Activated CD4-positive, alpha-beta T cell treated with anti-CD3 and anti-CD28 coated beads, Interleukin-2, amount 10 ng/mL, durations not matched to agents 24 days and 14 days (primary cell): ENCODE measurements at places on chromosomes 16 and 17. TPM values are rescaled to one million over a fixed set of nuclear protein-coding genes. Genes with fewer than 3 reads are reported as not detected.

DNA sequence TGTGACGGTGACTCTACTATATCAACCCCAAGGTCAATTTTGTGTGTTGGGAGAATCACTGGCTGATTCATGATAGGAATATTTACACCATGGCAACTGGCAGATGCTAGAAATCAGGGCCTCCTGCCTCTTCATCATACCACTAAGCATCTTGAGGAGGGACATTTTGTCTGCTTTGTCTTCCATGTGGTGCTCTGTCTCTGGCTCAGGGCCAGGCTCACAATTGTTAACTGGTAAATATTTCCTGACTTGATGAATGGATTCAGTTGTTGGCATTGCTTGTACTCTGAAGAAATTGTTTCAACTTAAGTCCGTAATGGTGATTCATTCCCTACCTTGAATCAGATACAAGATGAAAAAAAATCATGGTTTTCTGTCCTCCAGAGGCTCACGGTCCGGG, 292.7 kb downstream of the HAPSTR1 start:
- H3K27me3 ChIP-seq: no peaks in the 10 kb centered on the region
- H3K27ac ChIP-seq: no peak overlapping the region
- H3K4me3 ChIP-seq: no peak overlapping the region
- no peaks in the 10 kb centered on the region for H3K4me1 ChIP-seq

DNA sequence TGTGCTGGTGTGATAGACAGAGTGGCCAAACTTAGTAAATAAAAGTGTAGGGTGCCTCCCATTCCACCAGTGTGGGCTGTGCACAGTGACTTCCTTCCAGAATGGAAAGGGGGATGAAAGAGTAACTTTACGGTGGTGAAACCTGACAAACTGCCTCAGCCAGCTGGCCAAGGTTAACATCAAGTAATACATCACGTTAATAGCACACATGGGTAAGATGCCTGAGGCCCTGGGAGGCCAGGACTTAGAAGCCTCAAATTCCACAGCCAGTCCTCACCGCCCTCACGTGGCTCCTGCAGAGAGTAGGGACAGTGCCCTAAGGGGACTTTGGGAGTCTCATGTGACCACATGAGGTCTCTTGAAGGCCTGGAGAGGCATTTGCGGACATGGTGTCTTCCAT, 14.1 kb downstream of the RMI2 start:
- peaks cover 13% of the 10 kb centered on the region for H3K27me3 ChIP-seq
- no peak for DNase-seq
- no peak overlapping the region for H3K27ac ChIP-seq
- no peak overlapping the region for H3K4me3 ChIP-seq
- H3K4me1 ChIP-seq: peaks cover 65% of the 10 kb centered on the region

FBXO39 gene
- total RNA-seq: 0.26 and 0.36 TPM in 2 replicates

DNA sequence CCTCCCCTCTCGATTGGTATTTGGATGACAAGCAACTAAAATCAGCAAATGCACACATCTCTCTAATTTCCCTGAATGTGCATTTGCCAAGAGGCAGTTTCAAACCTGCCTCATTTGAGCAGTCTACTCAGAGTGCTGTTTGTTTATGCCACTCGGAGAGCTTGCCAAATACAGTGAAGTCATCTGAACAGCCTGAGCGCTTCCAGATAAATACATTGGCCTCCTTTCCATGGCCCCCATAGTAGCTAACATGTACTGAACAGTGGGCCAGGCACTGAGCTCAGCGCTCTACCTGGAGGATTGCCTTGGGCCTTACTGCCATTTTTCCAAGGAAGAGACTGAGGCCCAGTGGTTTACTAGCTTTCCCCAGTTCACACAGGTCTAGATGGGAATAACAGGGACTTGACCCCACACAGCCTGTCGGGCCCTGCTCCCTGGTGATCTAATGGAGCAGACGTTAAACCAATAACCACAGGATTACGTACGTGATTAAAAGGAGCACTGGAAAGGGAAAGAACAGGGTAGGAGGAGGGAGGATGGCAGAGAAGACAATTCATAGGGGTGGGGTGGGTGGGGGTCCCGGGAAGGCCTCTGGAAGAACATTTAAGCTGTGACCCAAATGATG, 18.7 kb upstream of the ANKRD40CL start:
- H3K4me3 ChIP-seq: no peak overlapping the region
- peaks cover 20% of the 10 kb centered on the region for H3K27me3 ChIP-seq
- H3K27ac ChIP-seq: no peak overlapping the region
- H3K4me1 ChIP-seq: peaks cover 3% of the 10 kb centered on the region
- H3K36me3 ChIP-seq: no peaks in the 10 kb centered on the region

- no peaks in the 10 kb centered on the region for H3K27me3 ChIP-seq
- H3K4me1 ChIP-seq: no peaks in the 10 kb centered on the region
- H3K27ac ChIP-seq: no peak overlapping the region
- no peak for DNase-seq
- no peak overlapping the region for H3K4me3 ChIP-seq
Measured at GRCh38 chr17:64335486-64335885, 55.2 kb downstream of the PECAM1 start.

DNA sequence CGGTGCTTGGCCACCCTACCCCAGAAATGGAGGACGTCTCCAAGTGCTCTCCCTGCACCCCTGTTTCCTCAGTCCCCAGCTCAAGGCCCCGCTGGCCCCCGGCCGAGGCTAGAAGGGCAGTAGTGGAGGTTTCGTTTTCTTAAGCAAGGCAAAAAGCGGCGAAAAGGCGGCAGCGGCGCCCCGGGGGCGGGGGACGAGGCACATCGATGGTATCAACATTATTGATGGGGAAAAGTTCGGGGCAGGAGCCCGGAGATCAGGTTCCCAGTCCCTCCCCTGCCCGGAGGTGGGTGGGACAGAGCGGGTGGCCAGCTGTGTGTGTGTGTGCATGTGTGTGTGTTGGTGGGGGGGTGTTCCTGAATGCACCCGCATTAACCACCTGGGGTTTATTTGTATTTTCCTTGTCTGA, 4.1 kb upstream of the SALL1 start:
- H3K4me3 ChIP-seq: no peak overlapping the region
- DNase-seq: no peak
- H3K36me3 ChIP-seq: peaks cover 6% of the 10 kb centered on the region

DNA sequence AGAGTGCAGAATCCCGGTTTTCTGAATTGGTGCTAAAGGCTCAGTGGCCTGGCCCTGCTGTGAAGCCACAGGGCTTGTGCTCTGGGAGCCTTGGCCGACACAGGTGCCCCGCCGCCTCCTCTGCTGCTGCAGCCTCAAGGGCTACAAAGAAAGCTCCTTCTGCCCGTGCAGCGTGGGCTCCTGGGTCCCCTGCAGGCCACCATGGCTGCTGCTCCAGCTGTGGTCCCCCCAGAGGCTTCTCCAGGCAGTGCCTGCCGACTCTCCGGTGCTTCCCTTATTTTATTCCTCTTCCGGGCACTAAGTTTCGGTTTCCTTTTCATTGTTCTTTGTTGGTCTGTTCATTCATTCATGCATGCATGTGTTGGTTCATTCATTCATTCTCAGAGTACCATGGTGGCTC, 53.1 kb downstream of the CMIP start:
- peaks cover 5% of the 10 kb centered on the region for H3K36me3 ChIP-seq
- peak overlapping the region; percentile 39 for H3K27ac ChIP-seq
- H3K27me3 ChIP-seq: no peaks in the 10 kb centered on the region
- peak; percentile 70 for DNase-seq

CCL8 gene
- not detected in 2 replicates for total RNA-seq

GRCh38 chr17:42679492-42680330, 1.9 kb downstream of the CCR10 start:
- peaks cover 55% of the 10 kb centered on the region for H3K4me1 ChIP-seq
- peak overlapping the region; percentile 80 for H3K27ac ChIP-seq
- DNase-seq: peak; percentile 94
- H3K27me3 ChIP-seq: peaks cover 37% of the 10 kb centered on the region
- H3K36me3 ChIP-seq: no peaks in the 10 kb centered on the region

DNA sequence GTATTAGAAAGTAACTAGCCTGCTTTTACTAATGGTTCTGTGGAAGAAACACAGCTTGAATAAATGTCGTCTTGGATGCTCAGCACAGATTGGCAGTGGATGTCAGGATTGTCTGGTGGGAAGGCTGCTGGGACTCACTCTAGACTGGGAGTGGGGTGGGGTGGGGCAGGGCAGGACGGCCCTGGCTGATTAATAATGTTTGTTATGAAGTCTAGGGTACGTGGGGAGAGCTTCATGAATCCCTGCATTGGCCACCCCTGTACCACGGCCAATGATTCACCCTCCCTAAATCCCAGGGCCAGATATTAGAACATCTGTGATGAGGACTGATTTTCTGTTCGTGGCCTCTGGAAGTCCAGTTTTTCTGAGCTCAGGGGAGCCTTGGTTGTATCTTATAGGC, 421.0 kb downstream of the WWOX start:
- DNase-seq: no peak
- H3K27me3 ChIP-seq: no peaks in the 10 kb centered on the region

GAS7 gene
- 0.21 and 0.26 TPM in 2 replicates for total RNA-seq

DNA sequence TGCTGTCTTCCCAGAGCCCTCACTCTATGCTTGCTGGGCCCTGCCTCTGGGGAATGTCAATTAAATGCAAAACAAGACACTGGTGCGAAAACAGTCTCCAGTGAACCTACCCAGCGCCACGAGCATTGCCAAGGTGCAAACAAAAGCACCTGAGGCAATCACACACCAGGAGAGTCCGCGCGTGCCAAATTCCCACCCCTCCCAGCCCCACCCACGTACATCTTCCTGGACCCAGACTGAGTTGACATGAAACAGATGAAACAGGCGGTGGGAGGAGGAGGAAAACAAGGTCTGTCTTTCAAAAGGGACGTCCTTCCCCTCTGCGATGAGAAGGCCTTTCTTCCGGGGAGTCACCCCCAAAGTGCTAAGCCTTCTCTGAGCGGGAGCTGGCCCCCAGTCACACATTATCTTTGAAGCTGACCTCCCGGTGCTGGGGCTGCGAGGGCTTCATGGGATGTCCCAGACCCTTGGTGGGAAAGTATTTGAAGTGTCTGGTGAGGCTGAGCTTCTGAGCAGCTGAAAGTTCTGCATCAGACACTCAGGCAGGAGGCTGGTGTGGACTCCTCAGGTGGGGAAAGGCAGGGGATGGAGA, 200.4 kb downstream of the AXIN2 start:
- no peak overlapping the region for H3K27ac ChIP-seq
- peaks cover 5% of the 10 kb centered on the region for H3K27me3 ChIP-seq
- no peaks in the 10 kb centered on the region for H3K36me3 ChIP-seq
- H3K4me3 ChIP-seq: no peak overlapping the region

STH gene
- total RNA-seq: not detected in 2 replicates

DNA sequence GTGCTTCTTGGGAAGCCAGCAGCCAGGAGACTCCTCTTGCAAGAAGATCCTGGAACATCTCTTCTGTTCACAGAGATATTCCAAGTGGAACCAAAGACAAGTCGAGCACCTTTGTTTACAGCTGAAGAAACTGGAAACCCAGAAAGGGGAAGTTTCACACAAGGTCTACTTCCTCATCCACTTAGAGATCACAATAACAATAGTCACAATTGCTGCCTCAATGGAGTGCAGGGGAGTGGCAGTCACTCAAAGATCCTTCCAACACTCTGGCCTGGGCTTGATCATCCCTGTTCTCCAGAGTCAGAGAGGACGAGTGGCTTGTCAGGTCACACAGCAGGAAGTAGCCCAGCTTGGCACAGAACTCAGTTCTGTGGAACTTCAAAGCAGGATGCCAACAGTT, 46.9 kb upstream of the SIAH1 start:
- H3K4me3 ChIP-seq: no peak overlapping the region
- no peak for DNase-seq
- no peaks in the 10 kb centered on the region for H3K36me3 ChIP-seq
- H3K4me1 ChIP-seq: peaks cover 10% of the 10 kb centered on the region
- H3K27ac ChIP-seq: no peak overlapping the region

DNA sequence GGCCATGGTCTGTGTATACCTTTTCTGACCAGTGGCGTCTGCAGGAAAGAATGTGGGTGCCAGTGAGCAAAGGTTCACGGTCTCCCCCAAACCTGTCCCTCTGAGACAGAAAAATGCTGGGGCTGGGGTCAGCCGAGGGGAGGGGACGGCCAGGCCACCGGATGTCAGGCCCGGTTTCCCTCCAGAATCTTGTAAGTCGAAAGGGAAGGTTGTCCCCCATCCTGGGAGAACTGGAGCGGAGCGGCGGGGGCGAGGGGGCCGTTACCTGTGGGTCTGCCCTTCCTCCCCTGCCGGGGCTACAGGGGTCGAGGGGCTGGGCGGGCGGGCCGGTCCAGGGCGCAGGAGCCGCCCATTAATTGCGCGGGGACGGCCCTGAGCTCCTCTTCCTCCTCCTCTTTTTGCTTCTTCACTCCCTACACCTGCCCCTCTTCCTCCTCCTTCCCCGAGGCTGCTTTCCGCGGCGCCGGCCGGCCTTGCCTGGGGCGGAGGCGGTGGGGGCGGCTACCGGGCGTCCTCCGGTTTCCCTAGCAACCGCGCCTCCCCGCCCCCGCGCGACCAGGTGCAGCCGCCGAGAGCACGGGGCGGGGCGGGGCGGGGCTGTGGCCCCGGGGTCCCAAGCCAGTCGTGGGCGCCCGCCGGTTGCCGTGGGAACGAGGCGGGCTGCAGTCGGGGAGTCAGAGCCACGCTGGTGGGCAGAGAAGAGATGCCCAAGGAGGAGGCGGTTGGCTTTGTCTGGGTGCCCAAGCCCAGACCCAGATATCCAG, at the start of gene MARCHF10:
Gene MARCHF10 (minus strand): TSS at position 503 of the 764 bp plus-strand sequence. CDS start 6,579 bp downstream, outside the sequence.
- DNase-seq: no peak
- H3K4me3 ChIP-seq: no peak within 1 kb of the TSS
- H3K27me3 ChIP-seq: peaks cover 42% of the 10 kb centered on the region
- no peaks in the 10 kb centered on the region for H3K4me1 ChIP-seq
- H3K36me3 ChIP-seq: no peaks in the 10 kb centered on the region

CALB2 gene
- not detected in 2 replicates for total RNA-seq

GRCh38 chr17:68035131-68035522, 408 bp upstream of the KPNA2 start:
- H3K27ac ChIP-seq: peak overlapping the region; percentile 92
- peak overlapping the region; percentile 95 for H3K4me3 ChIP-seq
- H3K36me3 ChIP-seq: peaks cover 31% of the 10 kb centered on the region
- H3K27me3 ChIP-seq: no peaks in the 10 kb centered on the region

DNA sequence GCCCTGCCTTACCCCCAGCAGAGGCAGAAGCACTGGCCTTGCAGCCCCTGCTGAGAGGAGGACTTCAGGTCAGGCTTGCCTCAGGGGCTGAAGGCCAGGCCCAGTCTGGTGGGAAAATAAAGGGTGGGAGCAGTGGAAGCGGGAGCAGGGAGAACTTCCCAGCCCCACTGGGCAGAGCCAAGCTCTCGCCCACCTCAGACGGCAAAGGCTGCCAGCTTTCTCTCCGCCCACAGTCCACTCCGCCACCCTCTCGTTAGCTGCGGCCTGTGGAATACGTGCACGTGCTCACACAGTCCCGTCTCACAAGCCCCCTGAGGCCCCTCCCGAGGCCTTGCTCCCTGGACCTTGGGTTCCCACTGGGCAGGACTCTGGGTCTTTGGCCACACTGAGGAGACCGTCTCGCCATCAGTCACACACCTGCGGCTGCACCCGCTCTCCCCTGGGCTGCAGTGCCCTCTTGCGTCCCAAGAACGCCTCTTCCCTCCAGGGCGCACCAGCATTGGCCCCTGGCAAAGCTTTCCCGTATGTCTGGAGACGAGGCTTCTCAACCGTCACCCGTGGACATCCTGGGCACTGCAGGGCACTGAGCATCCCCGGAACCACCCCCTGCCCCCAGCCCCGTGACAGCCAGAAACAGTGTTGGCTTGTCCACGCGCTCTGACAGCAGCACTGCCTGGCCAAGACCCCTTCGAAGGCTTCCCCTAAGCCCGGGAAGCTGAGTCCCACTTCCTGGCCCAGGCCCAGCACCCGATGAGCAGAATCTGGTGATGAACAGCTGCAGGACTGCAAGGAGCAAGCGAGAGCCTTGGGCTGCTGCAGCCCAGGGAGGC, 8.3 kb downstream of the MRPL28 start:
- H3K27ac ChIP-seq: no peak overlapping the region
- H3K27me3 ChIP-seq: no peaks in the 10 kb centered on the region
- H3K36me3 ChIP-seq: peaks cover 4% of the 10 kb centered on the region
- H3K4me3 ChIP-seq: peak overlapping the region; percentile 51
- peaks cover 4% of the 10 kb centered on the region for H3K4me1 ChIP-seq

- peak within 1 kb of the TSS; percentile 96 for H3K27ac ChIP-seq
- H3K36me3 ChIP-seq: peaks cover 52% of the 10 kb centered on the region
- H3K4me1 ChIP-seq: peaks cover 34% of the 10 kb centered on the region
- peak within 1 kb of the TSS; percentile 98 for H3K4me3 ChIP-seq
- peak; percentile 98 for DNase-seq
Measured at GRCh38 chr17:42566883-42567573, at the start of gene MLX. TSS of gene MLX (plus strand) at chr17:42567100. CDS start at chr17:42567125, 25 bp downstream.
